ENCODE measurements at places on chromosomes 2 and 18.

DNA sequence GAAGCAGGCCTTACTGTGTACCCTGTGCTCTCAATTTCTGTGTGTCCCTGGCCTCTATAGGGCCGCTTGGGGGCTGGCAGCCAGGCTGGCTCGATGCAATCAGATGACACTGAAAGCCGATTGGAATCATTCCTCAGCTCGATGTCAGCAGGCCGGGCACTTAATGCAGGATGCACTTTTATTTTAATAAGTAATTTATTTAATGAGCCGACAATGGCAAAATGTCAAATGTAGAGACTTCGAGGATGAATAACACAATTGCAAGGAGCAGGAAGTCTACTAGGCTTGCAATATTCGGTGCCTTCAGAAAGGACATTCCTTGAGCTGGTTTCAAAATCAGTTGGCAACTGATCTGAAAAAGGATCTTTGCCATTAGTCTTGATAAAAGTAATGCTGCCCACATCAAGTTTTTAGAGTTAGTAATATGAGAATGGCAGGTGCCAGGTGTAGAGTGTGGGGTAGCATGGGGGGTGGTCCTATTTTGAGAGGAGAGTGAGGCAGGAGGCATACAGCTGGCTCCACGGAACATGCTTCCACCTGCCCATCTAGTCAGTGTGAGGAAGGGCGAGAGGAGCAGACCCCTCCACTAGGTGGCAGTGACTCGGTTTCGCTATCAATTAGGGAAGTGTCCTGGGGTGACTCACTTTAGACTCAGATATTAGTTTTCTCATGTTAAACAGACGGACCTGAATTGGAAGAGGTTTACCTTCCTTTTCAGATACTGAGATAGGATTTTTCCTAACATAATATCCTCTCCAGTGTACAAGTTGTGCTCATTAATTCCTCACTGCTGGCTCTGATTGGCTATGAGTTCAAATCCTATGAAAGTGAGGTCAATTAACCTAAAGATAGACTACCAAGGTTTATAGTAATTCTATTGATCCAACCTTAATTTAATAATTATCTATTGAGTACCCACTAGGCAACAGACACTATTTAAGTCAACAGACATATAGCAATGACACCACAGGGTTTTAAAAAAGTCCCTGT is 80.9 kb downstream of the NABP1 start:
- DNase-seq = peak; percentile 43

DNA sequence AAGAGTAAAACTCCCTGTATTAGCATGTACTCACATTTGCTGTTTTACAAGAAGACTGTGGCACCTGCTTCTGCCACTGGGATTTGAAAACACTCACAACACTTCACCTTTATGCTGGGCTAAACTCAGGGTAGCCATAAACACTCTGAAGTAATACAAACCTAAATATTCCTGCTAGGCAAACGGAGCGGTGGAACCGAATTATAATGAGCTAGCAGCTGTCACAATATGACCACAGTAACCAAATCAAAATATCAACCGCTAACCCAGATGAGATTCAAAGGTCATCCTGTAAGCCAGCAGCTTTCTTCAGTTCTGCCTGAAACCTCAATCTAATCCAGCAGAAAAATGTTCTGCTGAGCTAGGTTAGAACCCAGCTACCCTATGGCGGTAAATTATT is 132.1 kb downstream of the TCF4 start:
- no peak for DNase-seq

DNA sequence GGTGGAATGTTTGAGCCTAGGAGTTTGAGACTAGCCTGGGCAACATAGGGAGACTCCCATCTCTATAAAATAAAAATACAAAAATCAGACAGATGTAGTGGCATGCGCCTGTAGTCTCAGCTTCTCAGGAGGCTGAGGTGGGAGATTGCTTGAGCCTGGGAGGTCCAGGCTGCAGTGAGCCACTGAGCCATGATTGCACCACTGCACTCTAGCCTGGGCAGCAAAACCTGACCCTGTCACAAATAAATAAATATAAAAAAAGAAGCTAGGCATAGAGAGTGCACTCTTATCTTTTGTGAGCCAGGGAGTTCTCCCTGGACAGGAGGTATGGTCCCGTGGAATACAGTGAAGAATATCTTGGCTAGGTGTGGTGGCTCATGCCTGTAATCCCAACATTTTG is 11.0 kb upstream of the KYNU start:
- DNase-seq = no peak

- no peak for DNase-seq
These were observed 707 bp downstream of the KRCC1 start for GRCh38 chr2:88054782-88055370.

GRCh38 chr18:45066210-45066609 is 385.5 kb downstream of the SETBP1 start:
- no peak for DNase-seq

GRCh38 chr2:18987592-18988073 is 370.8 kb downstream of the OSR1 start:
- DNase-seq = peak; percentile 15

- DNase-seq = no peak
These were observed 708.6 kb upstream of the ZEB2 start for GRCh38 chr2:145228506-145228905.

DNA sequence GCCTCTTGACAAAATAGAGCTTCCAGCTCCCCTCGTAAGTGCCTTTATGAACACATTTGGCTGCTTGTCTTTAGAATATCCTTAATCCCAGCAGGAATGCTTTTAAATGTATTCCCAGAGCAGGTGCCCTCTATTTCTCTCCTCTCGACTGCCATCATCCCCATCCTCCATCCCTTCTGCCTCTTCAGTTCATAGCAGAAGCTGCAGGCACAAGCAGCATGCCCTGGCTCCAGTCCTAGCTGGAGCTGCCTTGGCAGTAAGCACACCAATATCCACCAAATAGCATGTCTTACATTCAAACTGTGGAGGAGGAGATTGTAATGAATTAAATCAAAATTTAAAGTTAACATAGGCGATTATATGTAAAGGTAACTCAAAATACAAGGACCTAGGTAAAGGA is 891.3 kb upstream of the SLC39A10 start:
- DNase-seq = no peak

DNA sequence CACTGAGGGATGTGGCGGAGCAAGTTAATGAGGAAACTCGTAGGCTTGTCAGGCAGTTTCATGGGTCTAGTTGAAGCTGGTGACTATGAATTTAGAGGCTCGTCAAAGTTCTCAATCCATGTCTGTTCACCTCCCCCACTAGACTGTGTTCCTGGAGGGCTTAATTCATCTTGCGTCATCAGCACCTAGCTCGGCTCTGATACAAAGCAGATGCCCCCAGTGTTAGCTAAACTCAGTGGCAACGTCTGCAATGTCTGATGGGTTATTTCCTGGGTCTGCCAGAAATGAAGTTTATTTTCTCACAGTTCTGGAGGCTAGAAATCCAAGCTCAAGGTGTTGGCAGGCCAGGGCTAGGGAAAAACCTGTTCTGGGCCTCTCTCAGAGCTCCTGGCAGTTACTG is 140.6 kb downstream of the PID1 start:
- no peak for DNase-seq

DNA sequence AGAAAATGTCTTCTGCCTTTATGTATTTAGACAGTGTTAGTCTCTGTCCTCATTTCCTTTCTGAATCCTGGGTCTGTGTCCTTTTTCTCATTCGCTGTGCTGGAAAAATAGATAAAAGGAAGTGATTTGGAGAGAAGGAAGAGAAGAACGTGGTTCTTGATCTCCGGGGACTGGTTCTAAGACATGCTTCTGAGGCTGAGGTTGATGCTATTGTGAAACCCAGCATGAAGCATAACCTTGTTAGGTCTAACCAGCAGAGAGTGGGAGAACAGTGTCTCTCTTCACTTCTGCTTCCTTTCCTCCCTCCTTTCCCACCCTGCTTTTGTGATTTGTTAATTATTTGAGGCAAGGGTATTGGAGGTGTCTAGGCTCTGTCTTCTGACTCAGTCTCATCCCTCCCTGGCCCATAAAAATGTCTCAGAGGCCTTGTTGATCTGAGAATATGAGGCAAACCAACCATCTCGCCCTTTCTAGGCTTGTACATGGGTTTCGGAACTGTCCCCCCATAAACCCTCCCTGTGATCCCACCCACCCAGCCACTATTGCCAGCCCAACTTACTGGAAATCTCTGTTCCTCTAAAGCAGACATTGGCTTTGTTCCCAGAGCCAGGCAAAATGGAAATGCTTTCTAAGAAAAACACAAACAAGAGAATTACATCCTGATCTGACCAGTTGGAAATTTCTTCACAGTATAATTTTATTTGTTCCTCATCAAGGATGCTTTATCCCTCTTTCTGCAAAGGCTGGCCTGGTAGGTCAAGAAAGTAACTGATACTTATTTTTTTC is 360.6 kb upstream of the TNP1 start:
- DNase-seq = no peak

DNA sequence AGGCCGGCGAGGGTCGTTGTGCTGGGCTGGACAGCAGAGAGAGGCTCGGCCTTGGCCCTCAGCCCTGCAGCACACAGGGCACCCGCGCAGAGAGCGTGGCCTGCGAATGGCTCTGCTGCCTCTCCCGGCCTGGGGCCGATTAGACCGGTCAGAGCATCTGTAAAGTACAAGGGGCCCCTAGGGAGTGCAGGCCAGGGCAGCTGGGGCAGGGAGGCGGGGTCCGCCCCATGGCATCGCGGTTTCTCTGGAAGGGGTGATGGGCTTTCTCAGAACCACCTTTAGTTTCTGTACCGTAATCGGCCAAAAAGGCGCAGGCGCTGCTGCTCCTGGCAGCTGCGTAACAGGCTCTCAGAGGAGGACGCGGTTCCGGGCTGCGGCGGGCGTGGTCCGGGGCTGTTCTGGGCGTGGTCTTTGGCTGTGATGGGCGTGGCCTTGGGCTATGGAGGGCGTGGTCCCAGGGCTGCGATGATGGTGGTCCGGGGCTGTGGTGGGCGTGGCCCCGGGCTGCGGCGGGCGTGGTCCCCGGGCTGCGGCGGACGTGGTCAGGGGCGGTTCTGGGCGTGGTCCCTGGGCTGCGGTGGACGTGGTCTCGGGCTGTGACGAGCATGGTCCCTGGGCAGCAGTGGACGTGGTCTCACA is 1.5 kb upstream of the GPR148 start:
- DNase-seq = peak; percentile 92

GRCh38 chr18:22318745-22319407 is 98.8 kb downstream of the CTAGE1 start:
- DNase-seq = no peak

DNA sequence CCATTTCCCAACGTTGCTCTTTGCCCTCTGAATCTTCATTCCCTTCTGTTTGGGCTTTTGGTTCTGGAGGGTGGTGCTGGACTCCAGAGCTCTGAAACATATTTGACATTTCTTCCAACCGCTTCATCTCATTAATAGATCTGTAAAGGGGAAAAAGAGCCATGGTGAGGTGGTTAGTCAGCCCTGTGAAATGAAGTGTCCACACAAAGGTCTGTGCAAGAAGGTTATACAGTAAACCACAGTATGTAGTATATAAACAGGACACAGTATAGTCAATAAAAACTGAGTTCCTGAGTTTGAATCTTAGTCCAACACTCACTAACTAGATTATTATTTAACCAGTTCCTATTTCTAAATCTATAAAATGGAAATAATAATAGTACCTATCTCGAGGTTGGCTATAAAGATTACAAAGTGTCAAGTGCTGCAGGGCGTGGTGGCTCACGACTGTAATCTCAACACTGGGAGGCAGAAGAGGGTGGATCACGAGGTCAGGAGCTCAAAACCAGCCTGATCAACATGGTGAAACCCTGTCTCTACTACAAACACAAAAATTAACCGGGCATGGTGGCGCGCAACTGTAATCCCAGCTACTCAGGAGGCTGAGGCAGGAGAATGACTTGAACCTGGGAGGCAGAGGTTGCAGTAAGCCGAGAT is 13.1 kb downstream of the STARD7 start:
- no peak for DNase-seq

GRCh38 chr2:170842785-170843184 is 26.1 kb downstream of the GAD1 start:
- no peak for DNase-seq

DNA sequence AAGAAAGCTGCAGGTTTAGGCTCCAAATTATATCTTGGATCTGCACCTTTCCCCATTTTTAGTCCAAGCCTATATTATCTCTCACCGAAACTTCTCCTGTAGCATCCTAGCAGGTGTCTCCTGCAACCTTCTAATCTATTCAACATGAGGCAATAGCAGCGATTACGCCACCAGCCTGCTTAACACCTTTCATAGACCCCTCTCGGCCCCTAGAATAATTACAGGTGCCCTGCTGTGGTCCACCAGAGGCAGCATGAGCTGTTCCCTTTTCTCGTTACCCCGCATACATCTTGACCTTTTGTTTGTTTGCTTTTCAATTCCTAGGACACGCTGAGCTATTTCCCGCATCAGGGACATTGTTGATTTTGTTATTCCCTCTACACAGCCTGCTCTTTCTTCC is 361.9 kb downstream of the CYRIA start:
- DNase-seq = no peak

Data from NCI-H2171 (cell line).